Type B pancreatic cell (in vitro differentiated cells): ENCODE measurements at places on chromosomes 1 and 21.

DNA sequence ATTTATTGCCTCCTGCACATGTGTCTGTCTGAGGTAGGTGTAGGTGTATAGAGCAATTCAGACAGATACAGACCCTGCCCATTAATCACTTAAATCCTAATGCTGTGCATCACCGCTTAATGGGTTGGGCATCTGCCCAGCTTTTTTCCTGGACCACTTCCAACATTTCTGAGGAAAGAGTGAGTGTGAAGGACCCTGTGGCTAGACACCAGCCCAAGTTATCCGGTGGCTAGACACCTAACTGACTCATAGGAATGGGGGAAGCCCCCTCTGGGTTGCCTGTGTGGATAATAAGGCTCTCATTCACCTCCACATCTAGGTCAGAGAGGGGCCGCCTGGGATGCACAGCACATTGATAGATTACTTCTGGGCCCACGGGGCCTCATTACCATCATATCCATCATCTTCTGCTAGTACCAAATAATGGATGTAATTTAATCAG, 121.1 kb upstream of the RAVER2 start:
- no peak for DNase-seq

- DNase-seq, result no peak
Observed at GRCh38 chr1:87318806-87319205, 9.9 kb upstream of the LMO4 start.

GRCh38 chr1:29855561-29856160, 619.3 kb downstream of the PTPRU start:
- no peak for DNase-seq

- no peak for DNase-seq
Observed at GRCh38 chr1:26016258-26016952, 5.2 kb upstream of the EXTL1 start.

DNA sequence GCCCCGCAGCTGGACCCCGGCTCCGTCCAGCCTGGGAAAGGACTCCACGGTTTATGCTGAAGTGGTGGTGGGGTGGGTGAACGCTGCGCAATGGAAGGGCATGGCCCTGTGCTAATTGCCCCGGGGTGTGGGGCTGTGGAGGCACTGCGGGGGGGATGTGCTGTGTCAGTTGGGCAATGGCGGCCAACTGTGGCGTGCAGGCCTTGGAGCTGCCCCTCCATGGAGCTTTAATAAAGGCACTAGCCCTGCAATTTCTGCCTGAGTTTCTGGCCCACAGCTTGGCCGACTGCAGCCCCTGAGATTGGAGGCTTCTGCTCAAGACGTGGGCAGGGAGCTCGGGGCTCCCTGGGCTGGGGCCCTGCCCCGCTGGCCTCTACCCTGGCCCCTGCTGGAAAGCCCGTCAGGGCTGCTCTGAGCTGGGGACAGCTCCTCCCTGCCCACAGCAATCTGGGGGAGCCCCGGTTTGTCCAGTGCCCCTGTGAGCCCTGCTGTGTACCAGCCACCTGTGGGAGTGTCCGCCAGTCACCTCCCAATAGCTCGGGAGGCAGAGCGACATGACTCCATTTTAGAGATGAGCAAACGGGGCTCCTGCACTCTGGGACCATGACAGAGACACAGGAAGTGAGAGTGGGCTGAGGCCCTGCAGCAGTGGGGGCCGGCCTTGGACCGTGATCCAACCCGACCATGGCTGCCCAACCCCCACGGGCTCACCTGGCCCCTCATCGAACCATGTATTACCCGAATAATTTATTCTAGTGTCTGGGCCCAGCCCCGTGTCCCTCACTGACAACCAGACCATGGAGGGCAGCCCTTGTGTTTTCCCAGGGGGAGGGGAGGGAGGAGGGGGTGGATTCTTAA, 8.7 kb upstream of the TNFRSF14 start:
- no peak for DNase-seq
